Activated naive CD8-positive, alpha-beta T cell treated with anti-CD3 and anti-CD28 coated beads for 36 hours (primary cell): ENCODE measurements at places on chromosomes 16 and 17. TPM values are rescaled to one million over a fixed set of nuclear protein-coding genes. Genes with fewer than 3 reads are reported as not detected.

DNA sequence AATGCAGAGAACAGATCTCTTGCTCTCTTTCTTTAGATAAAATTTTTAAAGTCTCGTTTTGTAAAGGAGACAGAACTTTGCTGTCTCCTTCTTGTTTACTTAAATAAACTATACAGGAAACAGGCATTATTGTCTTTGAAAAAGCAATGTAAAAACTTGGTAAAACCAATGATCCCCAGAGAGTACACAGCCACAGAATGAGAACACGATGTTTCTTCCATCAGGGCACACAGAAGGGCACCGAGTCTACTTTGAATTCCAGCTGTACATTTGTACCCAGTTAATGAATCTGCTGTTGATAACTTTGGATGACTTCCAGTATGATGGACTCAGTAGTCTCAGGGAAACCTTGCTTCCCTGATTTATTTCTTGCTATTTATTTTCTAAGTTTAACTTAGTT, 8.1 kb upstream of the TMEM100 start:
- DNase-seq: no peak
- no peaks in the 10 kb centered on the region for H3K36me3 ChIP-seq
- H3K27ac ChIP-seq: no peak overlapping the region
- H3K4me3 ChIP-seq: no peak overlapping the region

GRCh38 chr16:828891-829290, 28.4 kb upstream of the GNG13 start:
- no peaks in the 10 kb centered on the region for H3K4me1 ChIP-seq
- no peak overlapping the region for H3K4me3 ChIP-seq
- H3K36me3 ChIP-seq: no peaks in the 10 kb centered on the region
- H3K27me3 ChIP-seq: peaks cover 9% of the 10 kb centered on the region
- no peak overlapping the region for H3K27ac ChIP-seq
- DNase-seq: no peak

- DNase-seq: no peak
- no peaks in the 10 kb centered on the region for H3K36me3 ChIP-seq
- H3K4me3 ChIP-seq: no peak overlapping the region
- no peak overlapping the region for H3K27ac ChIP-seq
- no peaks in the 10 kb centered on the region for H3K4me1 ChIP-seq
- H3K27me3 ChIP-seq: peaks cover 50% of the 10 kb centered on the region
These were observed 18.2 kb downstream of the WFDC1 start for GRCh38 chr16:84312783-84313382.

- no peaks in the 10 kb centered on the region for H3K27me3 ChIP-seq
- H3K4me1 ChIP-seq: no peaks in the 10 kb centered on the region
- no peak for DNase-seq
- no peak overlapping the region for H3K4me3 ChIP-seq
- H3K27ac ChIP-seq: no peak overlapping the region
These were observed 76.9 kb downstream of the AMFR start for GRCh38 chr16:56348168-56349085.

- DNase-seq: no peak
- H3K36me3 ChIP-seq: peaks cover 8% of the 10 kb centered on the region
- peaks cover 37% of the 10 kb centered on the region for H3K4me1 ChIP-seq
- no peaks in the 10 kb centered on the region for H3K27me3 ChIP-seq
- peak within 1 kb of the TSS; percentile 96 for H3K4me3 ChIP-seq
These were observed at the start of gene ZNF319 for GRCh38 chr16:57999971-58000705. Gene ZNF319 (minus strand): TSS chr16:58000672. CDS start chr16:57998265, 2,407 bp downstream.

GRCh38 chr17:33520426-33521330, 227.6 kb upstream of the ASIC2 start:
- peaks cover 6% of the 10 kb centered on the region for H3K27me3 ChIP-seq
- H3K27ac ChIP-seq: no peak overlapping the region
- DNase-seq: peak; percentile 38
- no peaks in the 10 kb centered on the region for H3K36me3 ChIP-seq

- H3K4me3 ChIP-seq: no peak overlapping the region
- H3K36me3 ChIP-seq: no peaks in the 10 kb centered on the region
- H3K27me3 ChIP-seq: no peaks in the 10 kb centered on the region
- DNase-seq: peak; percentile 63
These were observed 14.9 kb upstream of the STAT3 start for GRCh38 chr17:42403150-42403549.

Gene KRT28
- not detected for total RNA-seq

Gene UMOD
- total RNA-seq: not detected

Gene KRT222
- 0.22 TPM for total RNA-seq

Gene ZMYND15
- total RNA-seq: not detected

Gene KRT14
- not detected for total RNA-seq

Gene P2RX5
- total RNA-seq: 38.7 TPM
